ENCODE measurements at places on chromosomes 1 and 21. TPM values are rescaled to one million over a fixed set of nuclear protein-coding genes. Genes with fewer than 3 reads are reported as not detected.

The FAM72D gene
- total RNA-seq = 3.8 TPM

The TBX19 gene
- total RNA-seq = 0.17 TPM

The FNDC10 gene
- 0.85 TPM for total RNA-seq

The TMEM82 gene
- not detected for total RNA-seq

The MYCL gene
- not detected for total RNA-seq

The HSD3B1 gene
- not detected for total RNA-seq

The APH1A gene
- 140 TPM for total RNA-seq

The CCDC181 gene
- 1.1 TPM for total RNA-seq

The F13B gene
- total RNA-seq = not detected

The S100A4 gene
- 33.4 TPM for total RNA-seq

The LRRC47 gene
- total RNA-seq = 17.3 TPM

The PTBP2 gene
- total RNA-seq = 4.5 TPM

The PGLYRP4 gene
- total RNA-seq = not detected

The TAS1R2 gene
- total RNA-seq = not detected
